Effector CD4-positive, alpha-beta T cell (primary cell): ENCODE measurements at places on chromosomes 2 and 18.

DNA sequence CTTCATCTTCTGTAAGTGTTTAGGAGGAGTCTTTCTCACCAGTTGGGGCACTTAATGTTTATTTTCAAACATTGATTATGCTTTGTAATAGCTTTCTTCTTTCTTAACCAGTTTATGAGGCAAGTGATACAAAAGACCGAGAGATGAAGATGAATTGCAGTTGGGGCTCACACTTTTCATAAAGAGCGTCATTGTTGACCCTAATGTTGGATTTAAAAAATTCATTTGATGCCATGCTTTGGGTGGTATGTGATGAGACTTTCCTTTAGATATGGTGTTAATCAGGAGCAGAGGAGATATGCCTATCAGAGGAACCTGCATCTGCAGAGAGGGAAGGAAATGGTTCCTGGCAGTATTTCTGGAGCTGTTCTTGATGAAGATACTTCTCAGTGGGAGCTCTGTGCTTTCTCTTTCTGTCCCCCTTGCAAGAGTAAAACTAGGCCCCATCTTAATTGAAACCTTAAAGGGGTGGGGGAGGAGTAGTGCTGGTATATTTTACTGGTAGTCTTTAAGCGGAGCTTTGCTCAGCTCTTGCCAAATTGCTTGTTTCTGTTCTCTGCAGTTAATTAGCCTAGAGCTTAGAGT lies 2.3 kb downstream of the EML4 start:
- DNase-seq, result no peak

DNA sequence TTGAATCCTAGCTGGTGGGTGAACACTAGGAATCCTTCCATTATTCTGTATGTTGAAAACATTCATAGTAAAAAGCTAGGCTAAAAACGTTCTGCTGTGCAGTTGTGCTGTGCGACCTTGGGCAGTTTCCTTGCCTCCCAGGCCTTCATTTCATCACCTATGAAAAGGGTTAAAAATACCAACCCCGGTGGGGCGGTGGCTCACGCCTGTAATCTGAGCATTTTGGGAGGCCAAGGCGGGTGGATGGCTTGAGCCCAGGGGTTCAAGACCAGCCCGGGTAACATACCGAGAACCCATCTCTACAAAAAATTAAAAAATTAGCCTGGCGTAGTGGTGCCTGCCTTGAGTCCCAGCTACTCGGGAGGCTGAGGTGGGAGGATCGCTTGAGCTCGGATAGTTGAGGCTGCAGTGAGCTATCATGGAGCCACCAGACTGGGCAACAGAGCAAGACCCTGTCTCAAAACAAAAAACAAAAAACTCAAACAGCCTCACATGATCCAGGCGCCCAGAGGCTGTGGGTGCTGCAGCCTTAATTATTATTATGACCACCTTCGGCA lies 2.9 kb upstream of the RRM2 start:
- no peak for DNase-seq

GRCh38 chr2:240806006-240806405 lies 14.0 kb downstream of the KIF1A start:
- DNase-seq, result no peak

DNA sequence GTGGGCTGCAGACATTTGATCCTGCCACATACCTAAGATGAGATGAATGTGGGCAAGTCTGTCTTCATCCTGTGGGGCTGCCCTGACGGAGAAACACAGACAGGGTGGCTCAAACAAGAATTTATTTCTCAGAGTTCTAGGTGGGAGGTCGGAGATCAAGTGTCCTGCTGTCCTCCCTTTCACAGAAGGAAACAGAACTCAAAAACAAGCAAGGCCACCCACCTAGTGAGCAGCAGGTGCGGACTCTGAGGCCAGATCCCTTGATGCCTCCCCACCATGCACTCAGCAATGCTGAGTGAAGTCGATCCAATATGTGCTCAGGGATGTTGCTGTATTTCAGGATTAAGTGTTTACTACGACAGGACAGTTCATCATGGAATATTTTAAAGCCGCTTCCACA lies 63.0 kb upstream of the SNTG2 start:
- no peak for DNase-seq

DNA sequence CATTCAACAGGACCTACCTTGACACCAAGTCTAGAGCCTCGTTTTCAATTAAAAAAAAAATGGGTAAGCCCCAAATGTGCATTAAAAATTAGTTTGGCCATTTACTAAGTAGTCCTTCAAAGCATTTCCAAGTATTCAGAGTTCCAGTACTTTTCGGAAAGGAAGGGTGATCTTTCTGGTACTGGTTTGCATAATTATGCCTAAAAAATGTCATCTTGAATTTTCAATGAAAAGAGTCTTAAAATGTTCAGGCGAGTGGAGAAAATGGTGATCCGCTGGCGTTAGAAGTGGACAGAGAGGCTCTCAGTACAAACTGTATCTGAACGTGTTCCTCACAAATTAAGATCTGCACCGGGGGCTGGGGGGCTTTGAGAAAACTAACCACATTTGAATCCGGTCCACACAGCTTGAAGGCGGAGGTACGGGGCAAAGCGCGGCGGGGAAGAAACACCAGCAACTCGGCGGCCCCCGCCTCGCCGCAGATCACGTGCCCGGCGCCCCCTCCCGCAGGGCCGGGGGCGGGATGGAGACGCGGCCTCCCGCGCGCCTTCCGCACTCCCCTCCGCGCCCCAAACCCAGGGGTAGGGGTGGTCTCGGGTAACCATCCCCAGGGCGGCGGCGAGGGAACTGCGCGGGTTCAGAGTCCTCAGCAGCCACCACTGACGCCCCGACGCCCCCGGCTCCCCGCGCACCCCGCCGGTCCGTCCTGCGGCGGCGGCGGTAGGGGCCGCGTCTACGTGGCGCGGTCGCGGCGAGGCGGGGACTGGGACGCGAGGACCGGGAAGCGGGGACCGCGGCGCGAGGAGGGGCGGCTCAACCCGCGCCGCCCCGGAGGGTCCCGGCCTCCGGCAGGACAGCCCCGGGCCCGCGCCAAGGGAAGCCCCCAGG lies 564 bp downstream of the LPIN2 start:
- peak; percentile 48 for DNase-seq

DNA sequence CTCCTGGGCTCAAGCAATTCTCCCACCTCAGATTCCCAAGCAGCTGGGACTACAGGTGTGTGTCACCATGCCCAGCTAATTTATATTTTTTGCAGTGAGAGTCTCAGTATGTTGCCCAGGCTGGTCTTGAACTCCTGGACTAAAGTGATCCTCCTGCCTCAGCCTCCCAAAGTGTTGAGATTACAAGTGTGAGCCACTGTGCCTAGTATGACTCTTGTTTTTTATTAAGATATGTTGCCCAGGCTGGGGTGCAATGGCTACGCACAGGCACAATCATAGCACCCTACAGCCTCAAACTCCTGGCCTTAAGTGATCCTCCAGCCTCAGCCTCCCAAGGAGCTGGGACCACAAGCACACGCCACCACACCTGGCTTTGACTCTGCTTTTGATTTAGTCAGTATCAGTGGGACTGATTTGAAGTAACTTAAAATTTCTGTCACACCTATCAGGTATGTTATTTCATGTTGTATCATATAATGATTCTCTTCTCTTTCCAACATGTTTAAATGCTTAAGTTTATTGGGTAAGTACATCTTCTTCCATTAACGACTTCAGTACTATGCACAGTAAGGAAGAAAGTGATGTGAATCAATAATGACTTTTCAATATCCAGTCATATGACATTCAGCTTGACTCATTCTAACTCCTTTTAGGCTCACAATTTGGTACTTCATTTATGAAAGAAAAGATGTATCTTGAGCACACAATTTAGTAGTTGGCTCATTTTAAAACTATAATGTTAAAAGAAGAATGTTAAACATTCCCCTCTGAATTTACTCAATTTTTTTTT lies 6.3 kb downstream of the PPP4R3B start:
- no peak for DNase-seq

DNA sequence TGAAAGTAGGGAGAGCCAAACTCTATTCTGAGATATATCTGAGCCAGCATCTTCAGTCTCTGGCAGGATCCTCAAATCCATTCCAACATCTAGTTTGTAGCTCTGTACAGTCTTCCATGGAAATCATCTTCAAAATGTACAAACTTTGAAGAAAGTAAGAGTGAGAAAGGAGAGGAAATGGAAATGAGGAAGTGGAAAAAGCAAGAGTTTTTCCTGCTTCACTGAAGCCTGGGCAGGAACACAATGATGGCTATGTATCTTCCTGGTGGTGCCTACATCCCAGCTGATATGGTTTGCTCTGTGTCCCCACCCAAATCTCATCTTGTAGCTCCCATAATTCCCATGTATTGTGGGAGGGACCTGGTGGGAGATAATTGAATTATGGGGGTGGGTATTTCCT lies 4.1 kb upstream of the RPIA start:
- no peak for DNase-seq
